ENCODE measurements at places on chromosomes 5 and 9.

DNA sequence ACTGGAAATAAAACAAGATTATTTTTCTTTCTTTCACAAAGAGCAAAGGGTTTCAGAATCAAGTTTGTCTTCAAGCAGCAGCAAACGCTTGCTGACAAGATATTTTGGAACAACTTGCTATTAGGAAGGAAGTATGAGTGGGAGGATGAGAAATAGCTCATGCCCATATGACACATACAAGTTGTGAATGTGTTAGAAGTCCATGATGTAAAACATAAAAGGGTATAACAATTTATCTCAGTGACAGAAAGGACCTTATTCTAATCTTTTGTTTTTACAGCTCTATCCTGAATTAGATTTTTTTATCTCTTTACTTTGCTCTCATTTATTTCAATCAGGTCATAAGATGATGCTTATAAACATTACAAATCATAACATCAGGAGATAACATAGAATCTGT is 516.6 kb upstream of the MEF2C start:
- DNase-seq: no peak

GRCh38 chr5:40080191-40080590 is 599.5 kb upstream of the PTGER4 start:
- DNase-seq: no peak

DNA sequence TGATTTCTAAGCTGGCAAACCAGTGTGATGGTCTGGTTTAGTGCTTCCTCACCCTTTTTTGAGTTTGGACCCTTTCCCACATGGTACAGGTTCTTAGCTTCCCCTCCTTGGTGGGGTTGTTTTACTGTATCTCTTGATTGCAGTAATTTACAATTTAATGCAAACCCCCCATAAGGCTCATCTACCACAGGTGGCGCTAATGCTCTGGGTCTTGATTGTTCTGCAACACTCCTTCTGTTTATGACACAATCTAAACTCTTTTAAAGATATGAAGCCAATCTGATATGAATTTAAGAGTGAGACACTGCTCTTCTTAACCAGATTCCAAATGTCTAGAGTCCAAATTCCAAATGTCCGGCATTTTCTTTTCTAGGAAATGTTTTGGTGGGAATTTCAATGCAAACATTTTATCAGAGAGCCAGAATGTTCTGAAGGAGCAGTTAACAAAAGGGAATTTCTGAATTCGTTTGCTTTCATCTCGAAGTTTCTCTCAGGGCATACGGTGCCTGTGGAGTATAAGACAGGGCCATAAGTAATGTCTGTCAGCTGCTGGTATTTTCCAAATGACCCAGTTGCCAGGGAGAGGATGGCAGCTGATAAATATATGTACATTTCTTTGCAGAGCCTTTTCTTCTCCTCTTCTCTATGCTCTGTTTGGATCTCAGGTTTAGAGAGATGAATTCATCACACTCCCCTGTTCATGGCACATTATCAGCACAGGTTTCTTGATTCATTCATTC is 246.8 kb downstream of the ARHGAP26 start:
- DNase-seq: no peak

DNA sequence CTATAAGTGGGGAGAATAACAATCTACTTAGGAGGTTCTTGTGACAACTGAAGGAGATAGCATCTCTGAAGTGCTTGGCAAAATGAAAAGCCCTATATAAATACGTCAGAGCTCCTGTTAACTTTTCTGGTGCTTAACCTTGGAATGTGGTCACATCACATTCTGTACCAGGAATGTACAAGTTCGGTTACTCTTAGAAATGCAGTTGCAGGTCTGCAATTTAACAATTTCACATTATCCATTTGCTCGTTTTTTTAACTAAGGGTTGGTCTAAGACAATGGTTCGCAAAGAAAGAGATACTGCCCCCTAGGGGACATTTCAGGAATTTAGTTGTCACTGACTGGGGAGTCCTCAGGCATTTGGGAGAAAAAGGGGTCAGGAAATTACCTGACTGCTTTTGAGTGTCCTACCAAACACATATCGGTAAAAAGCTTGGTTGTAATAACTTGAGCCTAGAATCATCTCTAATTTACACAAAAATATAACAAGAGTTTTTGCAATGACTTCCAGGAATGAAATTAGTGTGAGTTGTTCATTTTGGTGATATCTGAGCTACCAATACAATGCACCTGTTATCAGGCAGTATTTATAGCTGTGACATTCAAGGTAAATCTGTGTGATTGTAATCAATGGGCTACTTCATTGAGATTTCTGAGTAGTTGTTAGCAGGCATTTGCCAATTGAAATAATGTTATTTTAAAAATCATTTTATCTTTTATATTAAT is 5.4 kb upstream of the HBEGF start:
- DNase-seq: no peak

DNA sequence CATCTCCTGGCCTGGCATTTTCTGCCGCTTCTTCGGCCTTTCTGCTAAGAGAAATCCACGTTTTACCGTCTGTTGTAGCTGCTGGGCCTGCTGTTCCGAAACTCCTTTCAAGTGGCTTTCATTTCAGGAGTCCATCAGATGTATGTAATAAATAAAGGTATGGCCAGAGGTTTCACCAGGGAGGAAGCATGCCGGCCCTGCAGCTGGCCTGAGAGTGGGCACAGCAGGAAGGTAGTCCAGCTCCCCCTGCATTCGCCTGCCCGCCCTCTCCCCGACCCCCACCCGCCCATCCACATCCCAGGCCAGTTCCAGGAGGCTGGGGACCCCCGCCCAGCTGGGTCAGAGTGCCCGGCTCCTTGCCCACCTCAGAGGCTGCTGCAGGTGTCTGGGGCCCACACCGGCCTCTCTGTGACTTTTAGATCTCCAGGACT is 46.4 kb upstream of the EXOC3 start:
- DNase-seq: no peak

GRCh38 chr5:51995773-51996306 is 612.6 kb downstream of the ISL1 start:
- DNase-seq: no peak

GRCh38 chr9:127802576-127803443 is at the start of gene FPGS:
Gene FPGS (plus strand): TSS chr9:127802882. CDS start chr9:127802925, 43 bp downstream.
- peak; percentile 61 for DNase-seq

GRCh38 chr9:99003308-99003707 is 59.6 kb downstream of the COL15A1 start:
- no peak for DNase-seq

DNA sequence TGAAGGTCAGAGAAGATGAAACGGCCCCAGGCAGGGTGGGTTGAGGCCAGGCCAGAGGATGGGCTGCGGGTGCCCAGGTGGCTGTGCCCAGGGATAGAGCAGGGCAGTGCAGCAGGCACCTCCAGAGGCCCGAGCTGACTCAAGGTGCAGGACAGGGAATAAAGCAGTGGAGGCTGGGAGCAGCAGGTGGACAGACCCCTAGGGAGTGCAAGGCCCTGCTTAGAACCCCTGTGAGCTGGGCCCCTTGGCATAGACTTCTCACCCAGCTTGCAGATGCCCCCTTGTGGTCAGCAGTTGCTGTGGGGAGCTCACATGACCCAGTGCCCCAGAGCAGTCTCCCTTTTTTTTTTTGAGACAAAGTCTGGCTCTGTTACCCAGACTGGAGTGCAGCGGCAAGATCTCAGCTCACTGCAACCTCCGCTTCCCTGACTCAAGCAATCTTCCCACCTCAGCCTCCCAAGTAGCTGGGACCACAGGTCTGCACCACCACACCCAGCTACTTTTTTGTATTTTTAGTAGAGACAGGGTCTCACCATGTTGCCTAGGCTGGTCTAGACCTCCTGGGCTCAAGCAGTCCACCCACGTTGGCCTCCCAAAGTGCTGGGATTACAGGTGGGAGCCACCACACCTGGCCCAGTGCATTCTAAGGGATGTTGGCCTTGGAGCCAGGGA is 118.8 kb downstream of the WNK2 start:
- peak; percentile 20 for DNase-seq

DNA sequence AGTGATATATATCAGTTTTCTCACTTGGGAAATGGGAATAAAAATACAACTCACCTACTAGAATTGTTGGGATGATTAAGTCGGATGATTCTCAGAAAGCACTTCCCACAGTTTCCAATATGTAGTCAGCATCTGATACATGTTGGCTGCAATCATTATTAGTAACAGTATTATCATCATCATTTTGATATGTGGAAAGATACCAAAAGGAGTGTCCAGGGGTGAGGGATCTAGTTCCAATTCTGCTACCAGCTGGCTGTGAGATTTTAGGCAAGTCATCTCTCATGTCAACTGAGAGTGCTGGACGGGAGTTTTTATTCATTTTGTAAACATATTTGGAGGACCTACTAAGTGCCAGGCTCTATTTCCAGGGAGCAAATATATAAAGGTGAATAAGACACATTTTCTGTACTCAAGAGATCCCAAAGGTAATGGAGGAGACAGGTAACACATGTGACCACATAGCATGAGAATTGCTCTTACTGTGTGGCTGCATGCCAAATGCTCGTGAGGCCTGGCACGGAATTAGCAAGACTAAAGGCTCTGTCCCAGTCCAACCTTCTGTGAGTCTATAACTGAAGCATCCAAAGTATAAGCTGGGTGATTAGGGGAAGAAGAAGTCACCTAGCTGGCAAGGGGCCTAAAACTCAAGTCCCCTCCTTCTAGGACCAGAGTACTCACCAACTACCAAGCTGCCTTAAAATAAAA is 83.0 kb downstream of the GRIA1 start:
- no peak for DNase-seq

DNA sequence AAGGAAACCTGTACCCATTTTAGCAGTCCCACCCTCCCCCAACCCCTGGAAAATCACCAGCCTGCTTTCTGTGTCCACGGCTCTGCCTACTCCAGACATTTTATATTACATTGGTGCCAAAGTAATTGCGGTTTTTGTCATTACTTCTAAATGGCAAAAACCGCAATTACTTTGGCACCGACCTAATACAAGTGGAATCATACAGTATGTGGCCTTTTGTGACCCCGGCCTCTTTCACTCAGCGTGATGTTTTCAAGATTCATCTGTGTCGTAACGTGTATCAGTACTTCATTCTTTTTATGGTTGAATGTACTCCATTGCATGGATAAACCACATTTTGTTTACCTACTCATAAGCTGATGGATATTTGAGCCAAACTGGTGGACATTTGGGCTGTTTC is 9.7 kb upstream of the ORM1 start:
- DNase-seq: no peak

- no peak for DNase-seq
These were observed 97.1 kb downstream of the ADCY2 start for GRCh38 chr5:7493081-7493480.

DNA sequence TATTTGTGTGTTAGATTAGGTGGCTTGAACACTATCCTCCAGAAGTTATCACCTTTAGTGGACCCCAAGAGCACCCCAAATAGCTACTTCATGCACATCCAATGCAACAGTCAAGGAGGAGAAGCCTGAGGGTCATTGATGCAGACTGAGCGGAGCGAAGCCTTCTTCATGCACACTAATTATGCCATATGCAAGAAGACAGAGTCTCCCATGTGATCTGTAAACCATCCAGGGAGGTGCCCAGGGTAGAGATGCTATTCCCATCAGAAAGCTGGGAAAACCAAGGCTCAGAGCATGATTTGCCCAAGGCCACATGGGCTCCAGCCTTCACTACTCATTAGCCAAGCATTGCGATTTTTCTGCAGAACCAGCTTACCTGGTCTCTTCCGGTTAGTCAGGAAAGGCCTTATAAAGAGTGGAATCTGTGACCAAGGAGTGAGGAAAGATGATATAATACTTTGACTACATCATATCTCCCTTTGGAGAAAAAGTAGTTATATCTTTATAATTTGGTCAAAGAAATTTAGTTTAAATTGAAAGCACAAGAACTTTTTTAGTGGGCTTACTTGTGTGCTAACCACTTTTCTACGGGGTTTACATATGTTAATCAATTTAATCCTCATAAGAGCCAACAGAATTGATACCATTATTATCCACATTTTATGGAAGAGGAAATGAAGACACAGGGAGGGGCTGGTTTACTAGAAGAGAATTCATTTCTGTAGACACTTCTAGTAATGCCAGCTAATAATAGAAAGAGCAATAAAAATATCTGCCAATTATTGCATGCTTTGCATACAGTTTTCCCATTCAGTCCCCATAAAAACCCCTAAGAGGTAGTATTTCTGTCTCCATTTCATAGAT is 220.0 kb downstream of the ESM1 start:
- no peak for DNase-seq

DNA sequence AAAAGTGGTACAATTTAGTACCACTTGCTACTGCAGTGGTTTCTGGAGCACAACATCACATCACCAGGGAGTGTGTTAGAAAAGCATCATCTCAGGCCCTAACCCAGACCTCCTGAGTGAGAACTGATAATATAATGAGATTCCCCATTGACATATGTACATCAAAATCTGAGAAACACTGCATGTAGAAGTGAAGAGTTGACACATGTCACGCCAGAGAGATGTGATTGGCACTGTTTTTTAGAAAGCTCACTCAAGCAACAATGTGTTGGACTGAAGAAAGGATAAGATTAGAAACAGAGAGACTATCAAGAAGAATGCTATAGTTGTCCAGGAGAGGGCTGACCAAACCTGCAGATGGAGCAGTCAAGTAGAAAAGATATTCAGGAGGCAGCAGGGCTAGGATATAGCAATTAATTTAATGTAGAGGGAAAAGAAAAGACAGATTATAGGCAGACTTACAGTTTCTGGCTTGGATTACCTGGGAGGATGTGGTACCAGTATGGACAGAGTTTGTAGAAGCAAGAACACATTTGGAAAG is 324.4 kb upstream of the ADAMTSL1 start:
- no peak for DNase-seq

DNA sequence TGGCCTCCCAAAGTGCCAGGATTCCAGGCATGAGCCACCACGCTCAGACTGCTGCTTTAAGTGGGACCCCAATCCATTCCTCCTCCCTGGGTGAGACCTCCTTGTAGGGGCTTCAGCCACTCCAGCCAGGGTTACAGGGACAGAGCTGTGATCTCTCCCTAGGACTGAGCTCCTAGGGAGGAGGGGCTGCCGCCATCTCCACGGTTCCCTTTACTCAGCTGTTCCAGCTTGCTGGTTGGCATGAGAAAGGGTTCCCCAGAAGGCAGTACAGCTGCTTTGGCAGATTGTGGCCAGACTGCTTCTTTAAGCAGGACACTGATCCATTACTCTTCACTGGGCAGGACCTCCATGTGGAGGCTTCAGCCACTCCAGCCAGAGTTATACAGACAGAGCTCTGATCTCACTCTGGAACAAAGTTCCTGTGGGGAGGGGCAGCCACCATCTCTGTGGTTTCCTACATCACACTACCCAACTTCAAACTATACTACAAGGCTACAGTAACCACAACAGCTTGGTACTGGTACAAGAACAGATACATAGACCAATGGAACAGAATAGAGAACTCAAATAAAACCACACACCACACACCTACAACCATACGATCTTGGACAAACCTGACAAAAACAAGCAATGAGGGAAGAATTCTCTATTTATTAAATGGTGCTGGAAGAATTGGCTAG is 7.2 kb downstream of the INSL6 start:
- DNase-seq: no peak

GRCh38 chr5:107516452-107517184 is 154.1 kb downstream of the EFNA5 start:
- DNase-seq: no peak
